Activated CD4-positive, alpha-beta T cell treated with anti-CD3 and anti-CD28 coated beads, Interleukin-2, amount 50 U/mL, for 16 hours (primary cell): ENCODE measurements at places on chromosomes 4 and X.

- no peak for DNase-seq
Measured at GRCh38 chr4:44493924-44494323, 45.3 kb upstream of the KCTD8 start.

DNA sequence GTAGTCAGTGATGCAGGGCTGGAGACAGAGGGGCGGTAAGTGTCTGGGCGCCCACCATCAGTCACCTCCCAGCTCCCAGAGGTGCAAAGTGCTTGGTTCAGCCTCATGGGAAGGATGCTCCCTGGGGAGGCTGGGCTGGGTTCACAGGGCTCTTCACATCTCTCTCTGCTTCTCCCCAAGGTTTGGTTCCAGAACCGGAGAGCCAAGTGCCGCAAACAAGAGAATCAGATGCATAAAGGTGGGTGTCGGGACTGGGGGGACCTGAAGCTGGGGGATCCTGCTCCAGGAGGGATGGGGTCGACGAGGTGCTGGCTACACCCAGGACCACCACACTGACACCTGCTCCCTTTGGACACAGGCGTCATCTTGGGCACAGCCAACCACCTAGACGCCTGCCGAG lies 10.1 kb downstream of the SHOX start:
- DNase-seq: no peak

GRCh38 chr4:112927544-112927943 lies 121.9 kb upstream of the ANK2 start:
- DNase-seq: no peak

- no peak for DNase-seq
Measured at GRCh38 chr4:145822181-145822580, 116.4 kb downstream of the ZNF827 start.

DNA sequence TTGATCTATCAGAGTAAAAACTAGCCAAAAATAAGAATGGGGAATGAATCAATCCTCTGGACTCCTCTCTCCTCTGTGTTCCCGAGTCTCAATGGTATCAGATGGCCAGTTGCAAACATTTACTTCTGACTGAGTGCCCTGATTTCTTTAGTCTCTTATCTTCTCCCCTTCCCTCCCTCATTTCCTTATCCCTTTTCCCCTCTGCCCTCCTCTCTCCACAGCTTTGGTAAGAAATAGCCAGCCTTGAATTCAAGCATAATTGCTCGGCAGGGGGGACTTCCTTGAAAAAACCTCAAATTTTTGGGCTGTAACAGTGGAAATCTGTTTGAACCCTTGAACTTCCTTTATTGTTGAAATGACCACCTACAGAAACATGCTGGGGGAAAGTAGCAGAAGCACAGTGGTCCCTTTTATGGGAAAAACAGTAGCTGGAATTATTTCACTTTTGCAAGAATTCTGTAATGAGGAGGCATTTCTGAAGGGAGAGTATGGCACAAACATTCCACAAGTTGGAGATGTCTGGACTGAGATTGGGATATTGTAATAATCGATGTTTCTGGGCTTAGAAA lies 40.3 kb downstream of the NHS start:
- no peak for DNase-seq

GRCh38 chrX:107970073-107970472 lies 12.1 kb downstream of the TEX13B start:
- no peak for DNase-seq
